Activated naive CD8-positive, alpha-beta T cell treated with anti-CD3 and anti-CD28 coated beads, Interleukin-2, amount 50 U/mL, for 16 hours (primary cell): ENCODE measurements at places on chromosomes 4 and X.

DNA sequence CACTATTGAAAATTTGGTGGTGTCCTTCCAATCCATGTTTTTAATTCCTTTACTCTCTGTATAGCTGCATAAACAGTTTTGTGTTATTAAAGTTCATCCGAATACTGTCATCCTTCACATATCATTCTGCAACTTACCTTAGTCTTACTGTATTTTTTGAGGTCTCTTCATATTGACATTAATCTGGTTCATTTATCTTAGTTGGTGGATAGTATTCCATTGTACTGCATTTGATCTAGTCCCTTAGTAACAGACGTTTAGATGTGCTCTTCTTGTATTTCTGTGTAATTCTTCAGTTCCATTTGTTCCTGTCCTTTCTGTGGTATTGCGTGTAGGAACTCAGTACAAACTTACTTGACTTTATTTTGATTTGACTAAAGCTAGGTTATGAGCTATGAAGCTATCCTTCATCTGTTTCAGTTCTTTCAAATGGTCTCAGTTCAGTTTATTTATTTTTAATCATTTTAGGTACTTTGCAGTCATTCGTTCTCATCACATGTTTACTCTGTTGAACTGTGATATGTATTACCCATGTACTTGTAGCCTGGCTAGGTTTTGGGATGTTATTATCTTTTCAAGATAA lies 41.3 kb downstream of the RAPGEF2 start:
- no peak for DNase-seq

- DNase-seq, result no peak
These were observed 191.9 kb downstream of the FBXW7 start for GRCh38 chr4:152344001-152344400.

GRCh38 chr4:150235808-150236271 lies 157.6 kb downstream of the DCLK2 start:
- DNase-seq, result no peak

- no peak for DNase-seq
These were observed 145.8 kb upstream of the SPRY1 start for GRCh38 chr4:123250843-123251242.

DNA sequence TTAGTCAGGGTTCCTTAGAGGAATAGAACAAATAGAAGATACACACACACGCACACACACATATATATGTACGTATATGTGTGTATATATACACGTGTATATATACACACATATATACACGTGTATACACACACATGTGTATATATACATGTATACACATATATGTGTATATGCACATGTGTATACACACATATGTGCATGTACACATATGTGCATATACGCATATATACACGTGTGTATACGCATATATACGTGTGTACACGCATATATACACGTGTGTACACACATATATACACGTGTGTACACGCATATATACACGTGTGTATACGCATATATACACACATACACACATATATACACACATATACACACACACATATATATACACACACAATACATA lies 41.5 kb downstream of the ASMT start:
- no peak for DNase-seq

DNA sequence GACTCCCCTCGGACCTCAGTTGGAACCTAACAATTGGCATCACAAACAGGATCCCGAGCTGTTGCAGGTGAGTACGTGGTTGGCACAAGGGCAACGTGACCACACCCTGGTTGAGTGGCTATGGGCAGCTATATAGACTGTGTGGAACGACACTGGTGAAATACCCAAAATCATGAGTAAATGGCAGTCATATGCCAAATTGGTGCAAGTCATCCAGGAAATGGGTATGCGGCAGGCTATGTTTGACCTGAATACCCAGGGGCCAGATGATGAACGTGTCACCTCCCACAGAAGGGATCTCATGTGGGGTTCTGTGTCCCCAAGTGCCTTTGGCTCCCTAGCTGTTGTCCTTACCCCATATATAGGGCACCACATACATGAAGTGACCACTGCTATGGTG lies 53.2 kb upstream of the CCDC149 start:
- DNase-seq, result no peak

DNA sequence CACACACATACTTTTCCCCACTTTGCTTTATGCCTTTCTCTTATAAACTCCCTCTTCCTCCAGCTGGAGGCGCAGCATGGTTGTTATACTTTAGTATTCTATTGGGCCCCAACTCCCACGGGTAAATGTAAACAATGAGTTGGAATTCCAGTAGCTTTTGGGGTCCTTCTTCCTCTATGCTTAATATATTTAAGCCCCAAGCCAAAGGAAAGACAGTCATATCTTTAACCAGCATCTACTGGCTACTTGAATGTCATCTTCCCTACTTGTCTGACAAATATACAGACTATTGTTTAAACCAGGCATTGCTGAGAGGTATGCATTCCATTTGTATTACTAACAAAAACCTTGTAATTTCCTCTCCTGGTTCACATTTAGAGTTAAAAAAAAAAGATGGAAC lies 72.9 kb downstream of the WDR19 start:
- no peak for DNase-seq

- no peak for DNase-seq
These were observed 552.6 kb downstream of the PCDH19 start for GRCh38 chrX:99857455-99857854.

- DNase-seq, result no peak
These were observed 60.6 kb downstream of the ANXA10 start for GRCh38 chr4:168152837-168153500.

- no peak for DNase-seq
These were observed 194.6 kb upstream of the RBPJ start for GRCh38 chr4:26126143-26126718.

DNA sequence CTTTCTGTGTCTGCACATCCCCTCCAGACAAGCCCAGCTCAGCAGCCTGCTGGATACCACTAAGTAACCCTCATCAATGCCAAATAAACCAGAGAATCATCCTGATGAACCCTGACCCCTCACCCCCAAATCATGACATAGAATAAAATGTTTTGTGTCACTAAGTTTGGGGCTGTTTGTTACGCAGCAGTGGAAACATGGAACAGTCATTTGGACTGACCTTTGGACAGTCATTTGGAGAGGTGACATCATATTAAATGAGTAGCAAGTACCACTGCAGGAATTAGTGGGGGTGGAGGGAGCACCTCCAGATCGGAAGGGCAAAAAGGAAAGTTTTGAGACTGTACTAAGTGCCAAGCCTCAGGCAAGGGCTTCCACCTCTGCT lies 55.6 kb upstream of the MSX1 start:
- DNase-seq, result no peak

DNA sequence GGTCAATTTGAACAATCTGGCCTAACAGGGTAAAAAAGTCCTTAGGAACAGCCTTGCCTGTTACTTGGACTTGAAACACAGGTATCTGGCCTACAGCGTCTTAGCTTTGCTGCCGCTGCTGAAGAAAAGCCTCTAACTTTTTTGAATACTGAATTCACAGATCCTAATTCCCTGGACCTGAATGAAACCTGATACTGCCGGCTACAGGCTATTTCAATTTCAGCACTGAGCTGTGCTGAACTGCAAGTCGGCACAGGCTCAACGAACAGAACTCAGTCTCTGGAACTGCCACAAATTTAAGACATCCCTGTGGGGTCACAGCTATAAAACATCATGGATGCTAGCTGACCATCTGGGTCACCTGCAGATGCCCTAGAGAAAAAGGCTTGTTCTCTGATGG lies 7.2 kb downstream of the NR0B1 start:
- no peak for DNase-seq

DNA sequence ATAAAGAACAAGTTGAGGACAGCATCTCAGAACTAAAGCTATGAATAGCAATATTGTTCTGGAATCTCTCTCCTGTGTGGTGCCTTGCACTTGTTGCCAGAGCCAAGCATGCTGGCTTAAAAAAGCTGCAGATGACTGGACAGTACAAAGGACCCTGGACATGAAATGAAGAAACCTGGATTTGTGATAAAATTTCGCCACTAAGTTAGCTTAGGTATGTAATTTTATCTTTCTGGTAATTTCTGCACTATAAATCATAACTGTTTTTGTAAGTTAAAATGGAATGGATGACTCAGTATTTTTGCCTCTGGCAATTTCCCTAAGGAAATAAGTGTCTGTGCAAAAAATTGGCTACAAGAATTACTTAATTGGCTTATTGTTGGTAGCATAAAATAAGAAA lies 317.2 kb downstream of the CAMK2D start:
- no peak for DNase-seq

DNA sequence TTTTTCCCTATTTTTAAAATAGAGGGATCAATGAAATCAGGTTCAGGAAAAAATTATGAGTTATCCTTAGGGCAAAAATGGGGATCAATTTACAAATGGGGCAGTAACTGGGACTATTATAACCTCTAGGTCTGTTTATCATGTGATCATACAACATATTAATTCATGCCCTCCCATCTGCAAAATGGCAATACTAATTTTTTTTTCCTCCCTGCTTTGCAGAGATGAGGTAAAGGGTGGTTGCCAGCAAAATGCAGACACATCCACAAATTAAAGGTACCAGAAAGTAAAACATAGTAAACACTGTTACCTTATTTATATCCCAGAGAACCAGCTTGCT lies 467 bp downstream of the HSD17B11 start:
- no peak for DNase-seq

DNA sequence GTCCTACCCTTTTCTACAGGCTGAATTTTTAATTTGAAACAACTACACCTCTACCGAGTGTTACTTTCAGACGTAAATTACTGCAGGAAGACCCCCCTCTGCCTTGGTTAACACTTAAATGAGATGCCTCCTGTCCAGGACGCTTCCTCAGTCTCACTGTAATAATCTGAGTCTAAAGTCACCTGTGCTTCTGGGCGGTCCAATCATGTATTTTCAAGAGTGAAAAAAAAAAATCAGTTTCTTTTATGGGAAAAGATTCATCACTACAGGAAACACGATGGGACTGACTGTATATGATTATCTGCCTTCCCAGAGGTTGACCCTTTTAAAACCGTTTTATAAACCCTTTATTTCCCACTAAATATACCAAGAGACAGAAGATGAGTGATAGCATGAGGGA lies 776 bp downstream of the RBM47 start:
- no peak for DNase-seq

DNA sequence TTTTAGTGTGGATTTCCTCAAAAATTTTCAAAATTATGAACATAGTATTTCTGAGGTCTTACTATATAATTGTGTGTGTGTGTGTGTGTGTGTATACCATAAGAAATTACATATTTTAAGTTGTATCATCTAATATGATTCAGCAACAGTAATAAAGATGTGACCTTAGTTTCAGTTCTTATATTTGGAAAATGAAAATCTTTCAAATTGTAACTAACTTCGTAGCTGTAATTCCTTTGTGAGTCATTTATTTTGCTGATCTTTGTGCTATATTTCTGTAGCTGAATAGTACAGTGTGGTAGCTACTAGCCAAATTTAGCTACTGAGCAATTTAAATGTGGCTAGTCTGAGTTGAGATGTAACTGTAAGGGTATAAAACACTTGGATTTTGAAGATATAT lies 116.4 kb downstream of the RAP1GDS1 start:
- DNase-seq, result no peak

DNA sequence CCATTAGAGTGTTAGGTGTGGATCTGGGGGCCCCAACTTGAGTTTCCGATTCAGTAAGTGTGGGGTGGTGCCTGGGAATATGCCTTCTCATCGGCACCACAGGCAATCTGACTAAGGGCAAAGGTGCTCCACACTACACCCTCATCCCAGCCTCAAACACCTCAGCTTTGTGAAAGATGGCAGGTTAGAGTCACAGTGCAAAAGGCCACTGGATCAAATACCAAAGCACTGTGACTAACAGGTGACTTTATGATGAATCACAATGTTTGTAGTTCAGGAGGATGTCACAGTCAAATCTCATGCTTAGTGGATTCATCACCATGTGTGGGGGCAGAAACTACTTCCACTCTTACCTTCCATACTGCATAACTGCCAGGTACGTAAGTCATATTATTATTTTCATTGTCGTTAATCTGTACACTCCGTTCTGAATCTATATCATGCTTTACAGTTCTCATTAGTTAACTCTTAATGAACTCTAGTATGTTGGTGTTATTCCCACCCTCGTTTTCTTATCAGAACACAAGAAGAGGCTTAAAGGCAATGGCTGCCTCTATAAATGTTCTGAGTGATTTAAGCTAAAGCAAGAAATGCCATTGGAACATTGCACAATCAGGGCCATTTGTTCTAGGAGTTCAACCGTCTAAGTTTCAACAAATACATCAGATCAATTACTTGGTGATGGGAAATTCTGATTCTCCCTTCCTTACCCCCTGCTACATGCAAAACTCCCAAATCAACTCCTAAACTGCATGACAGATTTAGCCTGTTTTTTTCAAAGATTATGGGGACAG lies 50.2 kb downstream of the PRKG2 start:
- no peak for DNase-seq

GRCh38 chr4:55125087-55125721 lies at the start of gene KDR:
TSS of gene KDR (minus strand) at chr4:55125595. CDS start at chr4:55125293, 302 bp downstream.
- DNase-seq, result no peak

DNA sequence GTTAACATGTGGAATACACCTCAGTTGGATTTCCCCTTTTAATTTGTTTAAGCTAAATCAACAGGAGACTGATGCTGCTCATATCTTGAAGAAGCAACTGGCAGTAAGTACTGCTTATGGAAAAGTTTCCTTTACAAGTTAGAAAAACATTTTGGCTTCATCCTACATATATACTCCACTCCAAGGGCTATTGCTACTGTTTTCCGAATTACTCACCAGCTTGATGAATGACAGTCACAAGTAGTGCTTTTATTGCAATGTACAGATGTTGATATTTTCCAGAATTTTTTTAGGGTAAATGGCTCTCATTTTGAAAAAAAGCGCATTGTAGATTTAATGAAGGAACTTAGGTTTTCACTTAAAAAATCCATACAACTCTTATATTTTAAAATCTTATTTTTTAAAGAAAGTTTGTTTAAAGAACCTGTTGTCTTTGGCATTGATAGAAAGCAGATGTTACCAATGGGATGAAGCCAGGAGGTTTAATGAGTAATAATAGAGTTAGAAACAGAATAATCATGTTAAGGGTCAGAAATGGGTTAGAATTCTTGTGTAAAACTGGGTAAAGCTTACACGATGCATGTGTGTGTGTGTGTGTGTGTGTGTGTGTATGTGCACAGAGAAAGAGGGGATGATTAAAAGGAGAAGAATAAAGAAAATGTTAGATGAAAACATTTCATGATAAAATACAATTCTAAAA lies 272.9 kb downstream of the CFAP299 start:
- no peak for DNase-seq

GRCh38 chr4:3293401-3294391 lies 875 bp downstream of the RGS12 start:
- DNase-seq, result no peak

DNA sequence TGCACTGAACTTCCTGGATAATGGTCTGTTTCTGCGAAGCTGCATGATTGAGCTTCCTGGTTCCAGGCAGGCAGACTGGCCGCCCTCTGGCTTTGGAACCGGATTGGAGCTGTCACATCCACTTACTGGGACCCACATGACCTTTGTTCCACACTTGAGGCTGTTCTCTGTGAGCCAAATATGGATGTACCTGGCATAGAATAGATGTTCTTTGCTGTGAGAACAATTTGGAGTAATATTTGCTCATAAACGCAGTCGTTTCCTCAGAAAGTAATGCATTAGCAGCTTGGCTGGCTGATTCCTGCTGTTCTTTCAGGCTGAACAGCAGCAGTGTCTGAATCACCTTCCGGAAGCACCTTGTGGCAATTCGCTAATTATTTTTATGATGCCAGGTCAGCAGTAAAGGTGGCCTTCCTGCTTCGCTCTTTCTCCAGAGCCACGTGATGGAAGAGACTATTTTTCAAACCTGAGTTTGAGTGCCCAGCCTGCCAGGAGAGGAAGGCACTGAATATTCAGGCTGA lies 78.1 kb upstream of the BOD1L1 start:
- no peak for DNase-seq
